ENCODE measurements at places on chromosomes 1 and 21.
A peak's percentile ranks its signal among the peaks of the same experiment; 100 is the strongest.

DNA sequence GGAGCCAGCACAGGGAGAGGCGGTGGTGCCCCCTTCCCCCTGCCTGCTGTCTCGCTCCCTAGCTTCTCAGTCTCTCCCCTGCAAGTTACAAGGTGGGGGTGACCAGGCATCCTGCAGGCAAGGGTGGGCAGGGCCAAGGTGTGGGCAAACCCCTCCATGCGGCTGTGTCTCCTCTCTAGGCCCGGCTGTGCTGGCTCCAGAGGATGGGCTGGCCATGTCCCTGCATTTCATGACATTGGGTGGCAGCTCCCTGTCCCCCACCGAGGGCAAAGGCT lies 14.6 kb downstream of the NTRK1 start:
- DNase-seq = no peak

- DNase-seq = no peak
These were observed 5.1 kb upstream of the NHLH1 start for GRCh38 chr1:160361814-160362167.

DNA sequence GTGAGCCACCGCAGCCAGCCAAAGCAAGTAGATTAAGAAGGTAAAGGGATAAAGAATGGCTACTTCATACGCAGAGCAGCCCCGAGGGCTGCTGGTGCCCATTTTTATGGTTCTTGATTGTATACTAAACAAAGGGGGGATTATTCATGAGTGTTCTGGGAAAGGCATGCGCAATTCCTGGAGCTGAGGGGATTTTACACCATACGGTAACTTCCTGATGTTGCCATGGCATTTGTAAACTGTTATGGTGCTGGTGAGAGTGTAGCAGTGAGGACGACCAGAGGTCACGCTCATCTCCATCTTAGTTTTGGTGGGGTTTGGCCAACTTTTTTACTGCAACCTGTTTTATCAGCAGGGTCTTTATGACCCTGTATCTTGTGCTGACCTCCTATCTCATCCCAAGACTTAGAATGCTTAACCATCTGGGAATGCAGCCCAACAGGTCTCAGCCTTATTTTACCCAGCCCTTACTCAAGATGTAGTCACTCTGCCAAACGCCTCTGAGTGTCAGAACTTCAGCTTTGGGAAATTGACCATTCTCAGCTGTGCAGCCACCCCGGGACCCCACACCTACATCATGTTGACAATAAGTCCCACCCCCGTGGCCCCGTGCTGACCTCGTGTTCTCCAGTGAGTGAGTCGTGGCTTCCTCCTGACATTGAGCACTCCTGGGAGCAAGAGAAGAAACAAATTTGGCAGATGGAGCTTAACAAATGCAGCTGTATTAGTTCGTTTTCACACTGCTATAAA lies 149.4 kb upstream of the COL6A1 start:
- DNase-seq = no peak

DNA sequence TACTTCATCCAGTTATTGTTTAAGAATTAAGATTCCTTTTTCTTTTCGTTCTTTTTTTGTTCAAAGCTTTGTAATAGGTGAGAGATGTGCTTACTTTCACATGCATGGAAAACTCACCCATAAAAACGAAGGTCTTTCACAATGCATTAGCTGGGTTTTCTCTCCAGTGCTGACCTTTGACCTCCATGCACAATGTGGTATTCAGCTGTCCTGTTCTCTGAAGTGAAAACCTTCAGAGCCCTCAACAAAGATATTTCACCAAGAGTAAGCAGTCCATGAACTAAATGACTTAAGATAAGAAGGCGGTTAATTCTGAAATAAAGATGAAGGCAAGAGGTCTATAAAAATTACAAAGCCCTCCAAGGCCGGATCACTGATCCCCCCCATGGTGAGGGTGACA lies 77.1 kb upstream of the IPO9 start:
- no peak for DNase-seq

GRCh38 chr1:92194511-92194910 lies 23.2 kb upstream of the C1orf146 start:
- DNase-seq = no peak

DNA sequence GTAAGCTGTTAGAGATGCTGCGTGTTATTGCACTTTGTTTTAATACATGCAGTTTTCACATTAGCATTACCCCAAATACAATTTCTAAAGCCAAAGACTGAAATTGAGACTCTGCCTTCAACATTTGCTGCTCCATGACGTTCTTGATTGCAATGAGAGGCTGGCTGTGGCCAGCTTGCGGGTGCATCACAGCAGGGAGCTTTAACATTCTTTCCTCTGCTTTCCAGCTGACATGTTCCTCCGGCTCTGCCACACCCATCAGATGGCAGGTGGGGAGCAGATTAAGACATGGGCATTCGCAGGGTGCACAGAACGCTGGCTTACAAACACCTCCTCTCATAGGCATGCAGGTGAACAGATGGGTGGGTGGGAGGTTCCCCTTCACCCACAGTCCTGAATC lies 314.1 kb downstream of the DISC1 start:
- no peak for DNase-seq

GRCh38 chr1:208923946-208924720 lies 659.4 kb upstream of the CAMK1G start:
- no peak for DNase-seq

- DNase-seq = no peak
These were observed 23.8 kb downstream of the STUM start for GRCh38 chr1:226572325-226572726.

GRCh38 chr1:56424744-56425493 lies 154.4 kb downstream of the PLPP3 start:
- DNase-seq = no peak

DNA sequence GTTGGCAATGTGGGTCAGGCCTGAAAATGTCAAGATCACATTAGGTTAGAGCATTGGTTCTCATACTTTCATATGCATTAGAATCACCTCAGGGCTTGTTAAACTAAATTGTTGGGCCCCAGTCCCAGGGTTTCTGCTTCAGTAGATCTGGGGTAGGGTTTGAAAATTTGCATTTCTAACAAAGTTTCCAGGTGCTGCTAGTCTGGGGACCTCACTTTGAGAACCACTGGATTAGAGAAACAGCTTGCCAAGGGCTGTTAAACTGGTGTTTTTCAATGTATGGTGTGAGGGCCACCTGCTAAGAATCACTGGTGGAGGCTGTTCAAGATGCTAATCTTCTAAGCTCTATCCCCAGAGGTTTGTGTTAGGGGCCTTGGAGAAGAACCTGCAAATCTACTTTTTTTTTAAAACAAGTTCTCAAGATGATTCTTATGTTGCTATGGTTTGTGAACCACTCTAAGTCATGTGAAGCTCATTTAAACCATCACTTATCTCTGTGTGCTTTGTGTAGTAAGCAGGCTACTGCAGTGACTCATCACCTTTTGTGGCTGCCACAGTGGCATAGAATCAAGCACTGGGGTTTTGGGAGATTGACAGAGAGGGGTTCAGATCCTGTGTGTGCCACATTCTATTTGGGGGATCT lies 152.2 kb downstream of the S1PR1 start:
- no peak for DNase-seq

GRCh38 chr1:72286401-72286800 lies 4.1 kb upstream of the NEGR1 start:
- no peak for DNase-seq

DNA sequence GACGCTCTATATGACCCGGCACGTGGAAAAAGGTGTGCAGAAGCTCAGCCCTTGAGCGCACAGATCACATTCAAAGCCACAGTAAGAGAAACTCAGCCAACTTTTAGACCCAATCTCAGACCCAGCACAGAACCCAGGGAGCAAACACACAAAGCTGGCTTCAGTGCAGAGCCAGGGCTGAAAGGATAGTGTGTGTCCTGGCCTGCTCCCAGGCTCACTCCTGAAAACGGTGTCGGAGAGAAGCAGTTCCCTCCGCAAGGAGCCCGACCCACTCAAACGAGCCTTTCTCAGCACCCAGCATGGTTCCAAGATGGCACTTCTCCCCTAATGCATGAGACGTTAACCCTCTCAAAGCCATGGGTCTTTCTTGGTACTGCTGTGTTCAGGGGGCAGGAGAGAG lies 39.6 kb downstream of the CASZ1 start:
- no peak for DNase-seq

GRCh38 chr1:115642168-115643072 lies 650 bp downstream of the VANGL1 start:
- no peak for DNase-seq

DNA sequence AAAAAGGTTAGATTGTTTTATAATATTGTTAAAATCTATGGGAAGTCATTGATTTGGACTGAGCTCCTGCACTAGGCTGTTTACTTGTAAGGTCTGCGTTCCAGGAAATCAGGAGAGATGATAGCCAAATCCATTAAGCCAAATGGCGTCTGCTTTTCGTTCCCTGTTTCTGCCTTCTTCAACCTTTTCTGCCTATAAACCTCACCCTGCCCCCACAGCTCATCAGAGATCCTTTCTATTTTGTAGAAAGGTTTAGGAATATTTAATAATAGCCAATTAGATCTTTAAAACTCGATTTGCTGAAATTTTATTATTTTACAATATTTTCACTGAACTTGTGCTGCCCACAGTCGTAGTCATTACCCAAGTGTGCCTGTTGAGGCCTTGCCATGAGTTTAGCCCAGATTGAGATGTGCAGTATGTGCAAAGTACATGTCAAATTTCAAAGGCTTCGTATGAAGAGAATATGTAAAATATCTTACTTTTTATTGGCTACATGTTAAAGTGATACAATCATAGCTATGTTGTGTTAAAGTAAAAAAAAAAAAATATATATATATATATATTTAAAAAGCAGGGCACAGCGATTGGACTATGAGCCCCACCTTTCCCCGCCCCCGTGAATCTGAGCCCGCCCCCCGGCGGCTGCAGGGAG lies 444 bp upstream of the IARS2 start:
- DNase-seq = peak; percentile 11

DNA sequence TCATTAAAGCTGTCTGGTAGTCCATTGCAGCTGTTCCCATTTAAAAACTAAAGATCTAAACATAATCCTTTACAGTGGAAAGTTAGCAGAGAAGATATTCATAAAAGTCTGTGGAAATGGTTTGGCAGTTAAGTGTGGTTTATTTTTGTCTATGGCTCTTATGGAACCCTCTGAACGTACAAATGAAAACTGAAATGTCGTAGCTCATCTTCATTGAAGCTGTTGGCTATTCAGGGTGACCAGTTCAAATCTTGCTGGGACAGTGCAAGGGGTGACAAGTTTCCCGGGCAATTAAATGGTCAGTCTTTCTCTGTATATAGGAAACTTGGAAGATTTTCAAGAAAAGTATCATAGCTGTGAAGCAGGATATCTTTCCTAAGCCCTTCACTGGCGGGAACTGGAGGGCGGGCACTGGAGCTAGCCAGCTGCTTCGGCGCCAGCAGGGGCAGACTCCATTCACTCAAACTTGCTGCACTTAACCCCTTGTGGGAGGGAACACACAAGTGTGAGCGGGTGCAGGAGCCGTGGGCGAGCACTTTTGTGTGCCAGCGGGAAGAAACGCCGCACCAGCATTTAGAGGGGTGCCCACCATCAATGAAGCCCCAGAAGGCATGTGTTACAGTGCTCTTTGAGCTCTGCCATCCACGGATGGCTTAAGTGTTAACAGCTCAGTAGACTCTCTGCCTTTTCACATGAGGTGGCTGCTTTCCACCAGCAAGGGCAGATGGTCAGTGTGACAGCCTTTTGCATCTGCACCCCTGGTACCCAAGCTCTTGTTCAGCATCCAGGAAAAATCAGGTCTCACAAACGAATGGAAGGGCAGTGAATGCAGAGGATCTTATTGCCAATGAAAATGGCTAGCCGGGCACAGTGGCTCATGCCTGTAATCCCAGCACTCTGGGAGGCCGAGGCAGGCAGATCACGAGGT lies 232.1 kb upstream of the KAZN start:
- peak; percentile 27 for DNase-seq

- DNase-seq = no peak
These were observed 20.4 kb upstream of the UBXN10 start for GRCh38 chr1:20165522-20165951.

GRCh38 chr21:42671778-42672593 lies 18.6 kb downstream of the PDE9A start:
- no peak for DNase-seq

GRCh38 chr1:242056988-242057744 lies 58.3 kb upstream of the MAP1LC3C start:
- no peak for DNase-seq

GRCh38 chr1:63281753-63282152 lies 40.6 kb upstream of the FOXD3 start:
- DNase-seq = no peak

DNA sequence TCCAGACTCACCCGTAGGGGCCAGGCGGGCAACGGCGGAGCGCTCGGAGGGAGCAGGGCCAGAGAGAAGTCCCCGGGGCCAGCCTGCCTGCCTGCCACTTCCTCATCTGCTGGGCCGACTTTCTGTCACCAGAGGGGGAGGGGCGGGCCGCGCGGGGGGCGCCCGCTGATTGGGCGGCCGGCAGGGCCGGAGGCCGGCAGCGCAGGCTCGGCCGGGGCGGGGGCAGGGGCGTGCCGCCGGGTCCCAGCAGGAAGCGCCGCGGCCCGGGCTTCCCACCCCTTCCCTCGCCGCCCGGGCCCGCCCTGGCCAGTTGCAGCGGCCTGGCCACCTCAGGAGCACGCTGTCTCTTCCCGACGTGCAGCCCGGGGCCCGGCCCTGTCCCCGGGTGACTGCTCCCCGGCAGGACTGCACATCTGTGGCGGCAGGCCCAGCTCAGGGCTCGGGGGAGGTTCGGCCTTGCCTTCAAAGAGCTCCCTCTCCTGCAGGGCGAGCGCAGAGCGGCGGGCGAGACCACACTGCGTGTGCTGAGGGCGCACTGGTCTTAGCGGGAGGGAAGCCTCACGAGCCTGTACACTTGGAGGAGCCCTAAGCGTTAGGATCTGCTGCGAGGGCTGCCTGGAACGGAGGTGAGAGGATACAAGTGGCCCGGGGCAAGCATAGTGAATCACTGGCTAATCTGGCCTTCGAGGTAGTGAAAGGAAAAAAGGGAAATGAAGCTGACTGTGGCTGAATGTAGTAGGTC lies at the start of gene ELOVL1:
TSS of gene ELOVL1 (minus strand) at position 108 of the 742 bp plus-strand sequence. CDS start 2,402 bp downstream, outside the sequence.
- peak; percentile 91 for DNase-seq

DNA sequence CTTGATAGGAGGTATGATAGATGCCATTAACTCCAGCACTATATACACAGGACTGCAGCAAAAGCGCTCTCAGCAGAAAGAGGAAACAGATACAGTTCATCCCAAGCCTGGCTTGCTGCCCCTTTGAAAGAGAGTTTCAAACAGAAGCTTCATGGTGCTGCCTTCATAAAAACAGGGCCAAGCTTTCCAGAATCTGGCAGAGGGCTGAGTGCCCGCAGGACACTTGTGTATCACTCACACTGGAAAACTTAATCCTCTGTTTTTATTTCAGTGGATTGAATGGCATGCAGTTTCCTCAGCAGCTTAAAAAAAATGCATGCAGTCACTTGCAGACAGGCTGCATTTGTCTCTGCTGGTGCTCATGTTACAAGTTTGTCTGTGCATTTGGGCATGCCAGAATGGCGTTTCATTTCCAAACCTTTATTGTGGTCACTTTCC lies 40.4 kb downstream of the KCNJ15 start:
- no peak for DNase-seq

GRCh38 chr21:39315603-39316445 lies 2.4 kb upstream of the BRWD1 start:
- DNase-seq = no peak

Data from putamen (tissue), 1 donor.